ENCODE measurements at places on chromosomes 1 and 21. TPM values are rescaled to one million over a fixed set of nuclear protein-coding genes. Genes with fewer than 3 reads are reported as not detected.

Gene CRYBG2
- 17.6 TPM for total RNA-seq

Gene EXO1
- 19.9 TPM for total RNA-seq

DNA sequence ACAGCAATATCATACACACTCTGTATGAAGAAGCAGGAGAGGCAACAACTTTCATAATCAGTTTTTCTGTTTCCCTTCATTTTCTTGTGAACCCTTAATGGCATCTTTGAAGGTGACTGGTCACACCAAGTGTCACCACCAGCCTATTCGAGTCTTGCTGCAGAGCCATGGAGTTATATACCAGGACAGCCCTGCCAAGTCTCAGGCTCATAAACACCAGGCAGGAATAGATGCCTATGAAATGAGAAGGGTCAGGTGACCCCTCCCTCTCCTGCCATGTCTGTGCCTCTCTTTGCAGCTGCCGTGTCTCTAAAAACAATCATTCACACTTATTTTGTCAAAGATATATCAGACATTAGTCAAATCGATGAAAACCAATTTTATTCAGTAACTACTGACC lies 28.0 kb downstream of the NECAP2 start:
- DNase-seq, result no peak

DNA sequence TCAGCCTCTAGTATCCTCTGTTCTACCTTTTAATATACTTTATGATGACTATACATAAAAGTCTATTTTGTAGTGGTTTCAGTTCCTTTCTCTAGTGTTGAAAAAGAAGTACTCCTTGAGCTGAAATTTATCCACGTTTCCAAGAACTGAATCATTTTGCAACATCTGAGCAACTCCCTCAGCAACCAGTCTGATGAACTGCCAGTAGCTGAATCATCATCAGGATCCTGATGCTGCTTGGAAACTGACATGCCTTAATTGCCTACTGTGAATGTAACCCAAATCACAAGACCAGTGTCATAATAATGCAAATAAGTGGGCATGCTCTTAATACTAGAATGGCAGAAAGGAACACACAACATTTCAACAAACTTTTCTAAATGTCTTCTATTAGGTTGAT lies 103.3 kb downstream of the CYYR1 start:
- DNase-seq, result no peak

- no peak for DNase-seq
Observed at GRCh38 chr21:24881506-24881905, 725.8 kb downstream of the MRPL39 start.

DNA sequence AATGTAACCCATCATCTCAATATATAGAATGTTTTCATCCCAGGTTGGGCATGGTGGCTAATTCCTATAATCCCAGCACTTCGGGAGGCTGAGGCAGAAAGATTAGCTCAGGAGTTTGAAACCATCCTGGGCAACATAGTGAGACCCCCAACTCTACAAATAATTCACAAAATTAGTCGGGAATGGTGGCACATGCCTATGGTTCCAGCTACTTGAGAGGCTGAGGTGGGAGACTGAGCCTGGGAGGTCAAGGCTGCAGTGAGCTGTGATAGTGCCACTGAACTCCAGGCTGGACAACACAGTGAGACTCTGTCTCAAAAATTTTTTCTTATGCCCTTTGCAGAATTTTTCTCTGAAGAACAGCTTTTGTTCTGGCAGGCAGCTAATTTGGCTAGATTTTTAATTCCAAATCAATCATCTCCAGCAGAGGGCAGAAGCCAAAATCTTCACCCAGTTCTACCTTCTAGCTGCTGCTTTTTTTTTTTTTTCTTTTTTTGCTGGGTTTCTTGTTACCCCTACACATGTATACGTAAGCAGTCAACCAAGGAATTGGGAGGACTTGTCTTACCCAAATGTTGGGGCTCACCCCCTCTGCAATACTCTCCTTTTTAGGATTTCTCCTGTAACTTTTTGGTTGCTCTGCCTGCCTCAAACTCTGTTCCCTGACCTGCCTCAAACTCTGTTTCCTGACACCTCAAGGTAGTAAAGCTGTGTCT lies 2.7 kb upstream of the RAD54L start:
- DNase-seq, result peak; percentile 4

DNA sequence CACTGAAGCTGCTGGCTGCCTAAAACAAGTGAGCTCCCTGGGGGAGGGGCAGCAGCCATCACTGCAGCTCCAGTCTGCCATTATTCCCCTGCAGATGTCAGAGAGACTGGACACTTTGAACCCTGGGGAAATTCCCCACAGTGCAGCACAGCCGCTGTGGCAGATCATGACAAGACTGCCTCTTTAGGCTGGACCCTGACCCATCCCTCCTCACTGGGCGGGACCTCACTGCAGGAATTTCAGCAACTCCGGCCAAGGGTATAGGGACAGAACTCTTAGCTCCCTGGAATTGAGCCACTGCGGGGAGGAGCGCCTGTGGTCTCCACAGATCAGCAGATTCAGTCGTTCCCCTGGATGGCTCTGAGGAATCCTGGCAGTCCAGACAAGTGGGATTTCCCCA lies 964.6 kb downstream of the BRINP3 start:
- no peak for DNase-seq

DNA sequence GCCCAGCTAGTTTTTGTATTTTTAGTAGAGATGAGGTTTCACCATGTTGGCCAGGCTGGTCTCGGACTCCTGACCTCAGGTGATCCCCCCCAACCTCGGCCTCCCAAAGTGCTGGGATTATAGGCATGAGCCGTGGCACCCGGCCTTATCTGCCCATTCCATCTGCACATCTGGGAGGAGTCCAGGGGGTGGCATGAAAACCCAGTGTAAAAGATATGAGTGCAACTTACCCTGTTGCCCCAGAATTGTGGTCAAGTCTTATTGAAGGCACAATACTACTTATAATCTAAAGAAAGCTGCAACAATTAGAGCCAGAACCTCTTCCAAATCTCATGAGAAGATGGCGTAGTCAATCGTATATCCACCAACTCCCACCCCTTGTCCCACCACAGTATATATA lies 18.4 kb downstream of the CTXND2 start:
- DNase-seq, result no peak

DNA sequence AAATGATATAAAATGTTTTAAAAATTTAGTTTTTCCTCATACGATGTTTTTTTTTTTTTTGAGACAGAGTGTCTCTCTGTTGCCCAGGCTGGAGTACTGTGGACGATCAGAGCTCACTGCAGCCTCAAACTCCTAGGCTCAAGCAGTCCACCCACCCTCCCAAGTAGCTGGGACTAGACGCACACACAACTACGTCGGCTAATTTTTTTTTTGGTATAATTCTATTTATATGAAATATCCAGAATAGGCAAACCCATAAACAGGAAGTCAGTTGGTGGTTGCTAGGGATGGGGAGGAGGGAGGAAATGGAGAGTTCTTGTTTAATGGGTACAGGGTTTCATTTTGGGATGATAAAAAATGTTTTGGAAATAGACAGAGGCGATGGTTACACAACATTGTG lies 56.5 kb downstream of the WARS2 start:
- DNase-seq, result no peak

Data from Calu3 (cell line).